ENCODE measurements at places on chromosomes 11 and 22.

GRCh38 chr11:27349919-27350318 lies 13.1 kb downstream of the CCDC34 start:
- DNase-seq: no peak

GRCh38 chr11:128686021-128686741 lies 7.7 kb upstream of the FLI1 start:
- no peak for DNase-seq

DNA sequence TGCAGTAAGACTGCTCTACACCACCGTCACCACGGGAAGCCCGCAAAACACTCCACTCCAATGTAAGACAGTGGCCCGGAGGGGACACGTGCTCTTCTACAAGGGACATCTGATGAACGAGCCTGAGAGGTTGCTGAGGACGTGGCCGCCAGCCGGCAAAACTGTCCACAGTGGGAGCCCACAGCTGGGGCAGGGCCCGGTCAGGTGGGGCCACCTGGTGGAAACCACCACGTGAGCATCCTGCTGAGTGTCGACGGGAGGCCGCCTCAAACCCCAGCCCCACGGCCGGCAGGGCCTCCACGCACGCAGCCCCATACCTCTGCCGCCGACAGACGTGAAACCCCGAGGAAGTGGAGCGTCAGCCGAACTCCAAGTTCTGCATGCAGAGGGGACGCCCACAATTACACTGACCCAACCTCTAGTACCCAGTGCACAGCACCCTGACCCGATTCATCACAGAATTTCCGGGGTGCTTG lies 42.6 kb downstream of the BRD1 start:
- DNase-seq: no peak

GRCh38 chr11:106021181-106021966 lies 666 bp downstream of the MSANTD4 start:
- DNase-seq: no peak

- no peak for DNase-seq
These were observed 955.6 kb downstream of the OPCML start for GRCh38 chr11:132576706-132577105.

- DNase-seq: no peak
These were observed 29.1 kb downstream of the TSPAN18 start for GRCh38 chr11:44755556-44756523.

DNA sequence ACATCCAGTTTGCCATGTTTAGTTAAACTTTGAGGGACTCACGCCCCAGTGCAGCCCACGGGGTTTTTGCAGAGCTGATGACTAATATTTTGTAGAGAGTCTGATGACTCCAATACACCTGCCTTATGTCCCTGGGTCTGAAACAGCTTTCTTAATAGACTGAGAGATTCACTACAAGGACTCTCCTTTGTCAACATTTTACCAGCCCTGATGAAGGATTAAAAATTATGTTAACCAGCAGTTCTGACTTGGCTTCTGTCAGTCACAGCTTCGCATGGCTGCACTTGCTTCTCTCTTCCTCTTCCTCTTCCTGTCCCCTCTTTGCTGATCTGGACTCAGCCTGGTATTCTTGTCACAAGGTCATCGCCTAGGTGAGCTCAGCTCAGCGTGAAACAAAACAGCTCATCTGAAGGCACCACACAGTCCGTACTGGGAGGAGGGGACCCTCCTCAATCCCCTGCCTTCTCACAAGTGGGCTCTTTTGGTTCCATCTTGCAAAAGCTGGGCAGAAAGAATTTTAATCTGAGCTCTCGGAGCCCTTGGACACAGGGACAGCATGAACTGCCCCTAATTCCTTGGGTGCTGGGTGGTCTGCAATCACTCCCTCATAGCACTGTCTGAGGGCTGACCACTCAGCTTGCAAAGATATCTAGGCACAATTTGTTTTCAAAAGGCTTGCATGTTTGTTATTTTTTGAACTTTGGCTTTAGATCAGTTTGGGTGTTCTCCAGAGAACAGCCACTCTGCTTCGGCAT lies 38.1 kb upstream of the POU2AF1 start:
- no peak for DNase-seq

DNA sequence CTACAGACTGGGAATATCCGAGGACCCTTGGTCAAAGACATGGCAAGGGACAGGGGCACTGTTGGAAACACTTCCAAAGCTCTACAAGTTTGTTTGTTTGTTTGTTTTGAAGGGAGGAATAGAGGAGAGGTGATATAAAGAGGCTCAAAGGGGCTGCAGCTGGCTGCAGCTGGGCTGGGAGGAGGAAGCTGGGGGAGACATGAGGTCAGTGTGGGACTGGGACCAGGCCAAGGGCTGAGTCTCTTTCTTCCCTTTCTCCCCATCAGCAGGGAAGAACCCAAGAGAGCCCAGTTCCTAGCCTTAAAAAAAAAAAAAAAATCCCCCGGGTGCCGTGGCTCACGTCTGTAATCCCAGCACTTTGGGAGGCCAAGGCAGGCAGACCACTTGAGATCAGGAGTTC lies 5.0 kb downstream of the RHOG start:
- DNase-seq: no peak

DNA sequence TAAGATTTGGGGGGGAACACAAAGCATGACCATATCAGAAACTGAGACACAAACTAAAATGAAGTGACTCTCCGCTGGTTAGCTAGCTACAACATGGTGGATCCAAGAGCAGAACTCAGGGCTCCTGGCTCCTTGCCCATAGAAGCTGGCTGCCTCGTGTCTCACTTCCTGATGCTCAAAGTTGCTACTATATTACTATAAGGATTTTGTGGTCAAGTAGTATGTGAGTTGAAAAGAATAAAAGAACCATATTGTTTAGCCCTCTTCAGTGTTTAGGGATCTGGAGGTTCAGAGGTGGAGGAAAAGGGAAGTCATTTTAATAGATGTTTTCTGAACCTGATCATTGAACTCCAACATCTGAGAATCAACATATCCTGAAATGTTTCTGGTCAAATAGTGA lies 16.9 kb upstream of the SIK2 start:
- no peak for DNase-seq

DNA sequence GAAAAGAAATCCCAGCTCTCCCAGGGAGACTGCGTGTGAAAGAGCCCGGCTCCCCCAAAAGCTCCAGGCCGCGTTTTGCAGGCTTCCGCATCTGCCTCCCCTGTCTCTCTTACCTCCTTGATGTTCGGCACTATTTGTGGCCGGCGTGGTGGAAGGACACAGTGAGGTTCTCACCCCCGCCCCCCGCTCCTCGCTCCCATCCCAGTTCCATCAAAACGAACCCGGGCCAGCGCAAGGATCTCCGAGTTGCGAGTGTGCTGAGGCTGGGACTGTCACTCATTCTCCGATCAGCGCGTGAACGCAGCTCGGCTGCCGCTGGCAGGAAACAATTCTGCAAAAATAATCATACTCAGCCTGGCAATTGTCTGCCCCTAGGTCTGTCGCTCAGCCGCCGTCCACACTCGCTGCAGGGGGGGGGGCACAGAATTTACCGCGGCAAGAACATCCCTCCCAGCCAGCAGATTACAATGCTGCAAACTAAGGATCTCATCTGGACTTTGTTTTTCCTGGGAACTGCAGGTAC lies at the start of gene NCAM1:
Gene NCAM1, plus strand, starts transcription at position 275 of the 523 bp plus-strand sequence.
- DNase-seq: no peak

- no peak for DNase-seq
These were observed 6.6 kb downstream of the PHLDA2 start for GRCh38 chr11:2922655-2923054.

DNA sequence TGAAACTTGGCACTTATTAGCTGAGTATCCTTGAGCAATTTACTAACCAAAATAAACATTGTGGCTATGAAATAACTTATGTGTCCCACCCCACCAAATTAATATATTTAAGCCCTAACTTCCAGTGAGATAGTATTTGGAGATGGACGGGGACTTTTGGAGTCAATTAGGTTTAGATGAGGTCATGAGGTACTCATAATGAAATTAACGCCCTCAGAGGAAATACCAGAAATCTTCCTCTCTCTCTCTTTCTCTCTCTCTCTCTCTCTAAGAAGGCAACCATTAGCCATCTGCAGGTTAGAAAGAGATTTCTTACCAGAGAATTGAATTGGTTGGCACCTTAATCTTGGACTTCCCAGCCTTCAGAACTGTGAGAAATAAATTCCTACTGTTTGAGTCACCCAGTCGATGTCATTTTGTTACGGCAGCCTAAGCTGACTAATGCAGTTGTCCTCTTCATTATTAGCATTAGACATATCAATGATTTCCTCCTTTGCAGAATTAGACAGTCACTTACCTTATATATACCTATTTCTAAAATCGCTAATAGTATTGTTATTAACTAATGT lies 1284.0 kb downstream of the FAM181B start:
- DNase-seq: no peak

DNA sequence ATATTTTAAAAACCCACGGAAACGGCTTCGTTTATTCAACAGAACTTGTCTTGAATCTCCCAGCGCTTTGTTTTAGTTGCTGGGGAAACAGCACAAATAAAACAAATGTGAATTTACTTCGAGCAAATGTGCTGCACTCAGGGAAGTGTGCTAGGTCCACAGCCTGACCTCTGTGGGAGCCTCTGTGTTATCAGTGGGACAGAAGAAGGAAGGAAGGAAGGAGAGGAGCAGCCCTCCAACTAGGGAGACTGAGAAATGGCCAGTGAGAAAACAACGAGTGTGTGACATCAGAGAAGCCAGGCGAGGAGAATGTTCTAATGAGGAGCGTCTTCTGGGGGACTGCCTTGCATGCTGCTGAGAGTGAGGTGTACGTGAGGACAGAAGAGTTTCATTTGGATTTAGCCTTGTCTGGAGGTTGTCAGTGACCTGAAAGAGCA lies 42.7 kb downstream of the PPP6R3 start:
- DNase-seq: no peak

GRCh38 chr11:44876194-44876723 lies 74.4 kb downstream of the TP53I11 start:
- DNase-seq: no peak

DNA sequence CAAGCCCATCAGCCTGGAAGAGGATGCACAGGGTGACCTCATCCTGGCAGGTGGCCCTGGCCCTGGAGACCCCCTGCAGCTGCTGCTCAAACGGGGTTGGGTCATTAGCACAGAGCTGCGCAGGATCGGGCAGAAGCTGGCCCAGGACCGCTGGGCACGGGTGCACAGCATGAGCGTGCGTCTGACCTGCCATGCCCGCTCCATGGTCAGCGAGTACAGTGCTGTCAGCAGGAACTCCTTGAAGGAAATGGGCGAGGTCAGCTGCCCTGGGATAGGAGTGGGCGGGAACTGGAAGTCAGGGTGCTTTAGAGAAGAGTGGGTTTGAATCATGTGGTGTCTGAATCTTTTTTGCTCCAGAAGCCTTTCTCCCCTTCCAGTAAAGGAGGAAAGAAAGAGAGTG lies 61.1 kb downstream of the INSC start:
- DNase-seq: no peak

GRCh38 chr11:62340269-62340901 lies 3.1 kb downstream of the ASRGL1 start:
- DNase-seq: no peak

- DNase-seq: no peak
These were observed 18.7 kb downstream of the ELMOD1 start for GRCh38 chr11:107609400-107610218.

GRCh38 chr11:8834379-8834778 lies 76.6 kb upstream of the AKIP1 start:
- no peak for DNase-seq

GRCh38 chr11:101296896-101297295 lies 167.3 kb upstream of the PGR start:
- no peak for DNase-seq

DNA sequence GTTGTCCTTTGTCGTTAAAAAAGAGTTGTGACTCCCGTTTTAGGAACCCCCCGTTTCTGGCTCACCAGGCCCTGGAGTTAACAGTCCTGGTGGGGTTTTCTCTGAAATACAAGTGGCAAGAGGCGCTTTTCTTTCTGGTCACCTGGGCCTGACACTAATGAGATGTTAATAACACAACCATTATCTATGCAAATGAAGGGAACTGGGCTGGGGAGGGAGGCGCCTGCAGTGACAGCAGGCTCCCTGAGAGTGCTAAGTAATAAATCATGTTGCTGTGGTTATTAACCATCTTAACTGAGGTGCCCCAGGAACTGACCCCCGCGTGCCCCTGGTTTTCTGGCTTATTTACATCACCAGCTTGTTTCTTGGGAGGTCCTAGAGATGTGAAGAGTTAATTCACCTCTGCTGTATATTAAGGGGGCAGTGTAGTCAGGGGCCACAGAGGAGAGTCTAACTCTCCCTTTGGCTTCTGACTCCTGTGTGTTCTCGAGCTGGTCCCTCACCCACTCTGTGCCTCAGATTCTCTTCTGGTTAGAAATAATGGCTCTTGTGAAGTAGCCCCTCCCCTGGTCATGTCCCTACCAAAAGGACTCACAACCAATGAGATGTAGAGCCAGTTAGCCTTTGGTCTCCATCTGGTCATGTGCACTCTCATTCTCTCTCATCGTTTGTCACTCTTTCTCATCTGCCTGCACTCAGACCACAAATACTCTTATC lies 276.6 kb upstream of the CADM1 start:
- no peak for DNase-seq

DNA sequence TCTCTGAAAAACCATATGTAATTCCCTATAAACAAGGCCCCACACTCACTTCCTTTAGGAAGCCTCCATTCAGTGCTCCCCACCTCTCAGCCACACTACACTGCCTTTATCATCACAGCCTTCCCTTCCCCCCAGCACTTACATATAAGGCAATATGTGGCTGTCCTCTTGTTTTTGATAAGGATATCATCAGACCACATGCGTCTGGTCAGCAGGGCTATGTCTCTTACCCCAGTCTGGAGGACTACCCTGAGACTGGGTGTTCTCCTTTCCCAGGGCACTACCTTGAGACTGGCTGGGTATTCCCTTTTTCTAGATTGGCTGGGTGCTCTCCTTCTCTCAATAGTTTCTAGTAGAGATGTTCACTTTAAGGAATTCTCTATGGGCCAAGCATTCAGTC lies 7.8 kb downstream of the KCNE3 start:
- no peak for DNase-seq

- no peak for DNase-seq
These were observed 14.7 kb upstream of the CHRNA10 start for GRCh38 chr11:3685923-3686322.

DNA sequence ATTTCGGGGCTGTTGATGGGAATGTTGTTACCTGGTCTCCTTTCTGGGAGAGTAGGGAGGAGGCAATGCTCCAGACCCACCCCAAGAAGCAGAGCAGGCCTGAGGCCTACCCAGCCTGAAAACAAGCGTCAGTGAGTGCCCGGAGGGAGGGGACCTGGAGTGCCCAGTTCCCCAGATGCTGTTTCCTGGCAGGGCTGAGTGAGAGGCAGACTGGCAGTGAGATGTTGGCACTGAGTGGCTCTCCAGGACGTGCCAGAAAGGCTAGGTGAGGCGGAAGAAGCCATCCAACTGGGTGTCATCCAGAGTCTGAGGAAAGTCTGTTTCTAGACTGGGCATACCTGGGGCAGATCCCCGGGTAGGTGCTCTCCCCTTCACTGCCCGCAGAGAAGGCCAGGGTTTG lies 1.3 kb downstream of the POU2F3 start:
- no peak for DNase-seq

GRCh38 chr11:89516496-89516895 lies 25.3 kb upstream of the NOX4 start:
- no peak for DNase-seq

GRCh38 chr11:416757-417621 lies 2.2 kb upstream of the SIGIRR start:
- peak; percentile 33 for DNase-seq

- DNase-seq: no peak
These were observed 12.8 kb downstream of the CD44 start for GRCh38 chr11:35151683-35152280.

Data from T-helper 2 cell (primary cell).